ENCODE measurements at places on chromosomes 5 and 9. TPM values are rescaled to one million over a fixed set of nuclear protein-coding genes. Genes with fewer than 3 reads are reported as not detected.

PCDHGB3 gene
- 2.5 TPM for polyA plus RNA-seq

DNA sequence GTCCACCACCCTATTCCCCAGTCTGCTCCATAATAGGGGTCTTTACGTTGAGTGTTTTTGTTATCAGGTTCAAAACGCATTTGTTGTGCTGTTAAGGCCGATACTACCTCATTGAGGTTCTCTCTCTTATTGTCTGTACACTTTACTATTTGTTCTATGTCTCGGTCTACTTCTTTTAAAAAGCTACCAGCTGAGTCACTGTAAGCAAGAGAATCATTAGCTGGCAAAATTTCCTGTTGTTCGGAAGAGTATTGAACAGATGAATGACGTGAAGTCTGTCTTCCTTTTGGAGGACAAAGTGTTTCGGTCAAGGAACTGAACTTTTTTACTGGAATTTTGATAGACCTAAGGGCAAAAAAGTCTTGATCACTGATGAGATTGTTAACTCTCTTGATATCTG is 10.3 kb downstream of the LYSMD3 start:
- no peak overlapping the region for H3K27ac ChIP-seq
- peaks cover 2% of the 10 kb centered on the region for H3K4me1 ChIP-seq
- DNase-seq, result no peak
- H3K36me3 ChIP-seq, result peaks cover 4% of the 10 kb centered on the region
- H3K4me3 ChIP-seq, result no peak overlapping the region

DNA sequence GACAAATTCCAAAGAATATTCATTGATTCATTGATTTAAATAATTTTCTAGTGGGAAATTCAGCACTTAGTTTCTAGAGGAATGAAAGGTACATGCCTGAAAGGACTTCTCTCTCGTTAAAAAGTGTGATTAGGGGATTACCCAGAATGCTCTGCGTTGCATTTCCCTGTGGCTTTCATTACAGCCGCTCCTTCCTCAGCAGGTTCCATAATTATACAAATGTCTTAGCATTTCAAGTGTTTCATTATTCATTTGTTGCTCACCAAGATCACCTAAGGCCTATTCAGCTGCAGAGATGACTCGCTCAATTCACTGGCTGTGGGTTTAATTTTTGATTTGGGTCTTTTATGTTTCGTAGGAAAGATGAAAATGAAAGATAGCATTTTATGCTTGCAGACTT is 52.8 kb downstream of the SPATA31C2 start:
- no peaks in the 10 kb centered on the region for H3K27me3 ChIP-seq
- no peaks in the 10 kb centered on the region for H3K4me1 ChIP-seq
- H3K27ac ChIP-seq, result no peak overlapping the region
- peak; percentile 22 for DNase-seq
- no peaks in the 10 kb centered on the region for H3K36me3 ChIP-seq

GRCh38 chr5:72569408-72569944 is 62.3 kb upstream of the ZNF366 start:
- H3K4me1 ChIP-seq, result no peaks in the 10 kb centered on the region
- H3K36me3 ChIP-seq, result no peaks in the 10 kb centered on the region
- H3K27ac ChIP-seq, result no peak overlapping the region
- no peak for DNase-seq
- H3K4me3 ChIP-seq, result no peak overlapping the region

Measured in fibroblast of lung (primary cell).